ENCODE measurements at places on chromosomes 7 and 10. TPM values are rescaled to one million over a fixed set of nuclear protein-coding genes. Genes with fewer than 3 reads are reported as not detected.

- no peak overlapping the region for H3K27ac ChIP-seq
- no peak overlapping the region for H3K4me3 ChIP-seq
- no peaks in the 10 kb centered on the region for H3K27me3 ChIP-seq
- DNase-seq = no peak
- H3K4me1 ChIP-seq = no peaks in the 10 kb centered on the region
Observed at GRCh38 chr10:24744946-24745345, 21.3 kb upstream of the ARHGAP21 start.

GRCh38 chr7:131354390-131354789 lies 26.7 kb downstream of the MKLN1 start:
- no peaks in the 10 kb centered on the region for H3K27me3 ChIP-seq
- H3K36me3 ChIP-seq = no peaks in the 10 kb centered on the region
- no peak for DNase-seq
- no peak overlapping the region for H3K27ac ChIP-seq
- peaks cover 5% of the 10 kb centered on the region for H3K4me1 ChIP-seq

- no peaks in the 10 kb centered on the region for H3K36me3 ChIP-seq
- H3K27ac ChIP-seq = no peak overlapping the region
- no peak for DNase-seq
- peaks cover 7% of the 10 kb centered on the region for H3K4me1 ChIP-seq
Observed at GRCh38 chr7:151338809-151339208, 2.8 kb upstream of the NUB1 start.

GRCh38 chr7:159198016-159198724 lies 53.5 kb upstream of the VIPR2 start:
- no peak overlapping the region for H3K4me3 ChIP-seq
- no peak for DNase-seq
- no peaks in the 10 kb centered on the region for H3K36me3 ChIP-seq
- H3K27ac ChIP-seq = no peak overlapping the region

- H3K4me3 ChIP-seq = no peak overlapping the region
- DNase-seq = no peak
- no peaks in the 10 kb centered on the region for H3K27me3 ChIP-seq
- peaks cover 8% of the 10 kb centered on the region for H3K36me3 ChIP-seq
Observed at GRCh38 chr7:30790356-30790755, 19.1 kb downstream of the MINDY4 start.

GRCh38 chr10:46544989-46545791 lies 11.3 kb downstream of the GPRIN2 start:
- H3K27me3 ChIP-seq = no peaks in the 10 kb centered on the region
- DNase-seq = no peak
- no peaks in the 10 kb centered on the region for H3K36me3 ChIP-seq
- no peak overlapping the region for H3K27ac ChIP-seq
- no peaks in the 10 kb centered on the region for H3K4me1 ChIP-seq

LBX1 gene
- not detected for total RNA-seq

PTN gene
- 56.6 TPM for total RNA-seq

TMEM196 gene
- total RNA-seq = not detected

Data from prostate gland (tissue), 2 donors.